ENCODE measurements at places on chromosomes 12 and 14. TPM values are rescaled to one million over a fixed set of nuclear protein-coding genes. Genes with fewer than 3 reads are reported as not detected.

Gene TMEM229B
- total RNA-seq: 1.2 TPM

Gene NEUROD4
- total RNA-seq: not detected

Gene OR6C2
- total RNA-seq: not detected

Gene HOXC4
- not detected for total RNA-seq

Gene RHEBL1
- 0.26 TPM for total RNA-seq

Gene MIP
- total RNA-seq: not detected

Gene TMEM52B
- not detected for total RNA-seq

Gene NABP2
- 25.3 TPM for total RNA-seq

Gene HOXC11
- total RNA-seq: not detected

Gene KLHL33
- not detected for total RNA-seq

Gene SIX6
- not detected for total RNA-seq

Gene PLXNC1
- under 0.01 TPM for total RNA-seq

Gene IGF1
- total RNA-seq: 0.26 TPM

Gene NANOG
- total RNA-seq: not detected

Gene PLEKHD1
- 0.26 TPM for total RNA-seq

Gene NRXN3
- total RNA-seq: under 0.01 TPM

Gene PFDN5
- 341 TPM for total RNA-seq

Gene ERC1
- 42.9 TPM for total RNA-seq

Gene OAS2
- total RNA-seq: 0.64 TPM

Gene CLEC4D
- not detected for total RNA-seq

Gene GPR137C
- total RNA-seq: 0.26 TPM

Gene GEMIN2
- 51.3 TPM for total RNA-seq

Gene LYSET
- 11.3 TPM for total RNA-seq

Gene TMPRSS12
- not detected for total RNA-seq

Gene TRPV4
- 0.51 TPM for total RNA-seq

Gene CCND2
- total RNA-seq: 123 TPM

Gene PPM1H
- total RNA-seq: 0.90 TPM

Gene LMNTD1
- not detected for total RNA-seq

Gene NID2
- total RNA-seq: 0.38 TPM

Gene SPTSSA
- 13.2 TPM for total RNA-seq

Gene POTEM
- total RNA-seq: not detected

Gene TAS2R46
- total RNA-seq: 0.90 TPM

Gene KRT71
- total RNA-seq: not detected

Gene GPR84
- 0.13 TPM for total RNA-seq

Gene PPFIA2
- not detected for total RNA-seq

Gene ACSM4
- not detected for total RNA-seq

Gene TAS2R43
- total RNA-seq: 0.79 TPM

Gene HOXC5
- not detected for total RNA-seq

Gene BCL2L2
- 31.7 TPM for total RNA-seq

Gene CCDC184
- total RNA-seq: not detected

Gene OAS3
- total RNA-seq: 1.3 TPM

Gene TCL1A
- not detected for total RNA-seq

Gene HOXC10
- total RNA-seq: not detected

Gene TAS2R7
- not detected for total RNA-seq

Gene ADCY6
- total RNA-seq: 13.4 TPM

Gene KRT80
- total RNA-seq: 14.7 TPM

Gene HAL
- total RNA-seq: 0.79 TPM

Gene KRT73
- total RNA-seq: not detected

Gene SLC24A4
- total RNA-seq: not detected

Gene EIF2S3B
- total RNA-seq: 0.79 TPM

Gene PIK3C2G
- total RNA-seq: 0.26 TPM

Gene ALDH1L2
- 34.2 TPM for total RNA-seq

Gene AHNAK2
- 367 TPM for total RNA-seq
